ENCODE measurements at places on chromosomes 5 and 9.

DNA sequence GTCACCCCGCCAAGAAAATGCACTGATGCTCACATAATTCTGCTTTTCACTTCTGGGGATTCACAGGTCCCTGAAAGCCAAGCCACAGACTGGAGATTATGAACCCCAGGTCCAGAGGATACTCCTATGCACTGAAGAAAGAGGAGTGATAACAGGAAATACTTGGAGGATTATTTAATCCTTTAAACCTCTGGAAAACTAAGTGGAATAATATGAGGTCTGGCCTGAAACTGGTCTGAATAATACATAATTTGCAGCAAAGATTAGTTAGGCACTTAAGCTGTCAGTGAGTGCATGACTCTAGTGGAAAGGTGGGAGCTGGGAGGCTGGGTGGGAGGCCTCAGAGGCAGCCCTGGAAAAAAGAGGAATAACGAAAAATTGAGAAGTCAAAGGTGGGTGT, 45.7 kb downstream of the MARCHF3 start:
- DNase-seq = no peak

DNA sequence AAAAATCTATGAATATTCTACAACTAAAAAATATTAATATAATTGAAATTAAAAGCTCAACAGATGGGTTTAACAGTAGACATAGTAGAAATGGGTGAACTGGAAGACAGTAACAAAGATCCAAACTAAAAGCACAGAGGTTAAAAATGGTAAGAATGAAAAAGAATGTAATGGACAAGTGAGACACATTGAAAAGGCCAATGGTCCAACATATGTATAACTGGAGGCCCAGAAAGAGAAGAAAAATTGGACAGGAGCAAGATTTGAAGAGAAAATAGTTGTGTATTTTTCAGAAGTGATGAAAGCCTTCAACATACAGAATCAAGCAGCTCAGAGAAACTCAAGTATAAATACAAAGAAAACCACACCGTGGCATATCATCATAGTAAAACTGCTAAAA, 58.6 kb downstream of the PCDHGC5 start:
- DNase-seq = no peak

DNA sequence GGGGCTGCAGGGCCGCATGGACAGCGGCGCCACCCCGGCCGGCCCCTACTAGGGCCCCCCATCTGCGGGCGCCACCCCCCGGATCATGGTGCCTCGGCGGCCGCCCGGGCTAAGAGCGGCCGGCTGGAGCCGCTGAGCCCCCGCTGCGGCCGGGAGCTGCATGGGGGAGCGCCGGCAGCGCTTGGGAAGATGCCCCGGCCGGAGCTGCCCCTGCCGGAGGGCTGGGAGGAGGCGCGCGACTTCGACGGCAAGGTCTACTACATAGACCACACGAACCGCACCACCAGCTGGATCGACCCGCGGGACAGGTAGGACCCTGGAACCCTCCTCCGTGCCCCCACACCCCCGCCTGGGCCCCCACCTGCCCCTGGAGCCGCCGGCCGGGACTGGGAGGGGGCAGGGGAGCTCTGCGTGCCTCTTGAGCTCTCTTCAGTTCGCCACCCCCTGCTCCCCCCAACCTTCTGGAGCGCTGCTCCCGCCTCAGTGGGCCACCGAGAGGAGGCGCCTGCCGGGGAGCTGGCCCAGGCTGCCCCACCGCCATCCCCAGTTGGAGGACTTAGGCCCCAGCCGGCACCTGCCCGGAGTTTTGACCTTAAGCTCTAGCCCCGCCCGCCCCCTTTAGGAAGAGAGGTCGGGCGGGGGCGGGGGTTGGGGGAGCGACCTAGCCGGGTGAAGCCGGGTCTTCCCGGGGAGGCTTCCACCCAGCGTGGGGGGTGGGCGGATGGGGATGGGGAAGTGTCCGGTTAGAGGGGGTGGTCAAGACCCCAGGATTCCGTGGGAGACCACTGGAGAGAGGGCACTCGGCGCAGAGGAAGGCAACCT, 730 bp downstream of the WWC1 start:
- DNase-seq = no peak

DNA sequence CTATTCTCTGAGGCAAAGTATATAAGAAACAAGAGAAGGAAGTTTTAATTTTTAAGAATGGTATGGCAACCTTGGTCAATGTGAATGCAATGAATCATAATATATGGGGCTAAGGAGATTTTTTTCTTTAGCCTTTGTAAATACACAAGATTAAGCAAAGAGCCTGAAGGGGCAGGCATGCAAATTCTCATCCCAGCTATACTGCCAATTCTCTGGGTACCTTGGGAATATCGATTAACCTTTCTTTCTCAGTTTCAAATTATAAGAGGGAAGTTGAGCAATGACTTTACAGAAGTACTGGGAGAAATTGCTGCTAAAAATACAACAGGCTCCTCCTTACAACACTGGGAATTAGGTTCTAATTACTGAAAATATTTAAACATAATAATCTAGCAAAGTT, 97.5 kb downstream of the MRPS27 start:
- no peak for DNase-seq

- no peak for DNase-seq
Observed at GRCh38 chr9:137306066-137306849, 4.2 kb upstream of the NRARP start.

GRCh38 chr5:5490774-5491347, 68.4 kb downstream of the ICE1 start:
- no peak for DNase-seq

- no peak for DNase-seq
Observed at GRCh38 chr5:145429170-145429569, 406.0 kb downstream of the PRELID2 start.

DNA sequence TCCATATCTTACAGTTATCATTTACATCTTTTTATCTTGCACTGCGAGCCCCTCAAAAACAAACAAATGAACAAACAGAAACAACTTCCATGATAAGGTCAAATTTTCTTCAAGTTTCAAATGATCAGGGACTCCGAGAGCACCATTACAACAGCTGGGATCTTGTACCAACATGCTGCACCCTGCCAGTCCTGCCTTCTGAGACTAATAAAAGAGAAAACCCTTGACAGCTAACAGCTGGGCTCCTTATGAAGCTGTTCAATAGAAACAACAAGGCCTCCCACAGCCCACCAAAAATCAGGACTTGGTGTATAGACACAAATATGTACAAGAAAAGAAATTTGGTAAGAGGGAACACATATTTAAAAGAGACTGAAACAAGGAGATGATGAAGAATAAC, 985.3 kb upstream of the DMAC1 start:
- no peak for DNase-seq

All from NCI-H774 (cell line).